HT1080 (cell line): ENCODE measurements at places on chromosomes 3 and 15.

DNA sequence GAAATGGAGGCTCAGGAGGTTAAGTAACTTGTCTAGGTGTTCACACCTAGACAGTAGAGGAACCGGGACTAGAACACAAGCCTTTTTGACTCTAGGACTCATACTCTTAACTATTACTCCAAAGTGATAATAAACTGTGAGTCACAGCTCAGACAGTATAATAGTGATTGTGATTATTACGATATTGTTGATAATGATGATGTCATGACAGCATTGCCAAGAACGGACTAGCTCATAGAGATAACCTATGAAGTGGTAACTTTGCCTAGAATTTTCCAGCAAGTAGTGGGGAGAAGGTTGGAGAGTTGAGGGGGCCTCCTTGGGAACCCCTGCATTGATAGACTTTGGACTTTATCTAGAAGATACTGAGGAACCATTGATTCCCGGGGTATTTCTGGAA, 34.0 kb downstream of the STARD5 start:
- DNase-seq, result no peak

GRCh38 chr3:155995525-155996370, 124.6 kb upstream of the KCNAB1 start:
- DNase-seq, result peak; percentile 48

- no peak for DNase-seq
Observed at GRCh38 chr3:75129101-75129500, 514.6 kb upstream of the CNTN3 start.

- peak; percentile 93 for DNase-seq
Observed at GRCh38 chr15:83323296-83323711, 38.8 kb upstream of the BNC1 start.

DNA sequence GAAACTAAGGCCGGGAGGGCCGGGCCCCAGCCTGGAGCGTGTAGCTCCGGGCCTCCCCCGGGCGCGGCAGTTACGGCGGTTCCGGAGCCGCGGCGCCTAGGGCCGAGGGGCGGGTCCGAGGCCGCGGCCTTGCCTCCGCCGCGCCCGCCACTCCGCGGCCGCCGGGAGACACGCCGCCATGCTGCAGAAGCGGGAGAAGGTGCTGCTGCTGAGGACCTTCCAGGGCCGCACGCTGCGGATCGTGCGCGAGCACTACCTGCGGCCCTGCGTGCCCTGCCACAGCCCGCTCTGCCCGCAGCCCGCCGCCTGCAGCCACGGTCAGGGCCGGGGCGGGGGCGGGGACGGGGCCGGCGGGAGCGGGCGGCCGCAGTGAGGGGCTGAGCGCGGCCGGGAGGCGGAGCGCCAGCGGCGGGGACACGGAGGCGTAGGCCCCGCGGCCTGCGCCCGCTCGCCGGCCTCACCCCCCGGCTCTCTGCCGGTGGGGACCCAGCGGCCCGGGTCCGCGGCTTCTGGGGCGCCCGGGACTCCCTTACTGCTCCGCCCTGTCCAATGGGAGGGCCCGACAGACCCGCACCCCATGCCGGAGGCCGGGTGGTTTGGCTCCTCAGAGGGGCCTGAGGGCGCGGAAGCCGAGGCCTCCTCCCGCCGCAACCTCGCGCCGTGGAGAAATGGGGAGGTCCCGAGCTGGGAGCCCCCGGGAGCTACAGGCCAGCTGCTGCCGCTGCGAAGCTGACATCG, at the start of gene DIS3L:
Gene DIS3L (plus strand): TSS at position 150 of the 738 bp plus-strand sequence. CDS start 29 bp downstream, at position 179.
- peak; percentile 46 for DNase-seq

DNA sequence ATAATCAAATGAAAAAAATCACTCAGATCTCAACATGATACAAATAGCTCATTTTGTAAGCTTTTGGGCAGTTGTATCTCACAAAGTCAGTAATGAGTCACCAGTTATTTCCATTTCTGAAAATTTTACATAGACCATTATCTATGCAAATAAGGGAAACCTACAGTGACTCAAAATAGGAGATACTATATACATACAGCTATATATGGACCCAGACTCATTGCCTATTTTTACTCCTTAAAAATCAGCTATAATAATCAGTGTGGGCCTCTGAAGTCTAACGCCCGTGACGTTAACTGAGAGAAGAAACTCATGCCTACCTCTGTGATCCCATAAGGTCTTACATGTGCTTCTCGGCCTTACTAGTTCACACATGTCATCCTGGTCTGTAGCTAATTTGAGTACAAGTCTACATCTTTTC, 31.6 kb downstream of the LRIG1 start:
- no peak for DNase-seq

GRCh38 chr3:171086914-171087313, 60.4 kb upstream of the SLC2A2 start:
- no peak for DNase-seq

DNA sequence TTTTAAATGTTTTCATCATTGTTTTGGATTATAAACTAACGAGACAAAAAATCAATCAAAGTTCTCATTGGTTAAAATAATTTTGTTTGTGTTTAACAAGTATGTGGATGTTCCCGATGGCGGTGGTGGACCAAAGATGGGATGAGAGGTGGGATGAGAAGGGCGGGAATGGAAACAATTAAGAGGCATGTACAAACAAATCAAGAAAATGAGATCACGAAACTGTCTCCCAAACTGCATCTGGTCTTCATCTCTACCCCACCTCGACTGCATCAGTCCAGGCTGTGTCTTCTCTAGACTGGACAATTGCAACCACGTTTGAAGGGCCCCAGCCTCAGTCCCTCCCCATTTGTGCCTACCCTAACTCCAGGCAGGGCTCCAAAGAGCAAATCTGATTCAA, 56.1 kb downstream of the SLC12A8 start:
- no peak for DNase-seq

GRCh38 chr15:38555686-38556334, 8.8 kb downstream of the RASGRP1 start:
- DNase-seq, result no peak

- no peak for DNase-seq
Observed at GRCh38 chr15:73108676-73109075, 56.4 kb downstream of the NEO1 start.

- peak; percentile 24 for DNase-seq
Observed at GRCh38 chr3:147361454-147362420, 44.6 kb downstream of the ZIC4 start.

DNA sequence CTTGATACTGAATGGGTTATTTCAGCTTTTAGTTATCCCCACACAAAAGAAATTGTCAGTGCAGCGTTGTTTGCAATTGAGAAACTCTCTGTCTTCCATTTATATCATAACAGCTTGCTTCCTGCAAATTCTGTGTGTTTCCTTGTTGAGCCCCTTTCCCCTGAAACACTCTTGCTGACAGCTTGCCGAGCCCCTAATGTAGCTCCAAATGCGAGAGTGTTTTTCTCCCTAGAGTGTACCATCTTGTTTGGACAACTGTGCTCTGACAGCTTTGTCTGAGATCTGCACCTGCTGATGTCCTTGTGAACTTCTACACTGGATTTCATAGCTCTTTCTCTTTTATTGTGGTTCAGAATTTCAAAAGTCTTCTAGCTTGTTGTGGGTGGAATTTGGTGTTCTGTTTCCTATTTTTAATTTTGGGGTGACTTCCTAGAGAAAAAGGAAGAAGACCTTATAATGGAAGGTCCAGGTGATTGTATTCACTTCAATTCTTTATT, 343.5 kb downstream of the PDCD6IP start:
- DNase-seq, result no peak

DNA sequence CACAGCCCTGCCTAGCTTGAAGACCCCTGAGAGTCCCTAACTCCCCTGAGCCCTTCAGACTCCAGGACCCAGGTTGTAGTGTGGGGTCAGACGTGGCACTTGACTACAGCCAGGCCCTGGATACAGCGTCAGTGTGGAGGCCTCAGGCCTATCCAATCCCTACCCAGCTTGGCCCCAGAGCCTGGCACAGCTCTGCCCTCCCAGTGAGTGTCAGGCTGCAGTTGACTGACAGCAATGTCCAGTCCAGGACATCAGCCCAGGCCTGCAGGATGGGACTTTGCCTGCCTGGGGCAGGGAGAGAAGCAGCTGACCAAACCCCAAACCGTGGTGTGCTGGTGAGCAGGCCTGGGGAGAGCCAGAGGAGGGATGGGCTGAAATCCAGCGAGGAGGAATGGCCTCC, 27.3 kb downstream of the KLF13 start:
- no peak for DNase-seq

DNA sequence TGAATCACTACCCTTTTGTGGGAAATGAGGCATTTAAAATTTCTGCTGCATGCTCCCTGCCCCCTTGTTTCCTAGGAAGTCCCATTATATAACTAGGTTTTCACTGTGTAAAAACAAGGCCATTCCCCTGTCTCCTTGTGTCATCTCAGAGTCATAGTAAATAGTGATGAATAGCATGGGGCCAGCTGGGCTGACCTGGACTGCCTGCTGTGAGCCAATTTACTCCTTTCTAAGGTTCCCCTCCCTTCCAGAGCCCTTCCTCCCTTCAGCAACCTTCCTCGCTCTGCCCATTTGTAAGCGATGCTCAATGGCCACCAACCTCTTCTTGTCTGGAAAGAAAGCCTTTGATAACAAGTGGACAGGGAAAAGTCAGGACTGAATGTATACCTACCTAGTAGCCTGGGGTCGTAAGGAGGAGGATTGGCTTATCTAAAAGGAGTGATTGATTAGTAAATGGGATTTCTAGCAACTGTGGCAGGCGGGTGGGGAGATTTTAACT, 11.7 kb downstream of the ITGA11 start:
- DNase-seq, result no peak

DNA sequence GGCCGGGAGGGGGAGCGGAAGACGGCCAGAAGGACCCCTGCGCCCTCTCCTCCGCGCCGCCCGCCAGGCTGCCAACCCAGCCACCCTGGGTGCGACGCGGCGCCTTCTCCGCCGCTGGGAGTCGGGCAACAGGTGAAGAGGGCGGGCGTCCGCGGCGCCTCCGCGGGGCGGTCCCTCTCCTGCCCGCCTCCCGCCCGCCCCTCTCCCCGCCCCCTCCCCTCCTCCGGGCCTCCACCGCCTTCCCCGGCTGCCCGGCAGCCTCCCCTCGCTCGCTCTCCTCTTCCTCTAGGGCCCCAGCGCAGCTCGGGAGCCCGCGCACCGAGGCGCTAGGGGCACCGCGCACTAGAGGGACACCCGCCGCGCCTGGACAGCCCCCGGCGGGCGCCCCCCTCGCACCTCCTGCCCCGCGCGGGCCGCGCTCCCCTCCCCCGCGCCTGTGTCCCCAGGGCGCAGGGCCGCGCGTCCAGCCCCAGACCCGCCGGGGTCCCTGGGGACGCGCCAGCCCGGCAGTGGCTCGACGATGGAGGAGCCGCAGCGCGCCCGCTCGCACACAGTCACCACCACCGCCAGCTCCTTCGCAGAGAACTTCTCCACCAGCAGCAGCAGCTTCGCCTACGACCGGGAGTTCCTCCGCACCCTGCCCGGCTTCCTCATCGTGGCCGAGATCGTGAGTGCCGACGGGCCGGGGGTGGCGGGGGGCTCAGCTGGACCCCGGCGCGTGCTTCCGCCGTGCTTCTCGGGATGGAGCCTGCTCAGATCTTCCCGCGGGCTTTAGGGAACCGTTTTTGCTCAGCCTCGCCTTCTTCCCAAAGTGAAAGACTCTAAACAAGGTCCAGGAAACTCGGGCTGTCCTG, at the start of gene CMTM8:
Gene CMTM8 (plus strand): TSS at position 228 of the 854 bp plus-strand sequence. CDS start 293 bp downstream, at position 521.
- peak; percentile 26 for DNase-seq

- no peak for DNase-seq
Observed at GRCh38 chr3:134105876-134106556, 76.3 kb upstream of the SLCO2A1 start.

GRCh38 chr3:184344579-184345316, 7.3 kb downstream of the FAM131A start:
- DNase-seq, result no peak

DNA sequence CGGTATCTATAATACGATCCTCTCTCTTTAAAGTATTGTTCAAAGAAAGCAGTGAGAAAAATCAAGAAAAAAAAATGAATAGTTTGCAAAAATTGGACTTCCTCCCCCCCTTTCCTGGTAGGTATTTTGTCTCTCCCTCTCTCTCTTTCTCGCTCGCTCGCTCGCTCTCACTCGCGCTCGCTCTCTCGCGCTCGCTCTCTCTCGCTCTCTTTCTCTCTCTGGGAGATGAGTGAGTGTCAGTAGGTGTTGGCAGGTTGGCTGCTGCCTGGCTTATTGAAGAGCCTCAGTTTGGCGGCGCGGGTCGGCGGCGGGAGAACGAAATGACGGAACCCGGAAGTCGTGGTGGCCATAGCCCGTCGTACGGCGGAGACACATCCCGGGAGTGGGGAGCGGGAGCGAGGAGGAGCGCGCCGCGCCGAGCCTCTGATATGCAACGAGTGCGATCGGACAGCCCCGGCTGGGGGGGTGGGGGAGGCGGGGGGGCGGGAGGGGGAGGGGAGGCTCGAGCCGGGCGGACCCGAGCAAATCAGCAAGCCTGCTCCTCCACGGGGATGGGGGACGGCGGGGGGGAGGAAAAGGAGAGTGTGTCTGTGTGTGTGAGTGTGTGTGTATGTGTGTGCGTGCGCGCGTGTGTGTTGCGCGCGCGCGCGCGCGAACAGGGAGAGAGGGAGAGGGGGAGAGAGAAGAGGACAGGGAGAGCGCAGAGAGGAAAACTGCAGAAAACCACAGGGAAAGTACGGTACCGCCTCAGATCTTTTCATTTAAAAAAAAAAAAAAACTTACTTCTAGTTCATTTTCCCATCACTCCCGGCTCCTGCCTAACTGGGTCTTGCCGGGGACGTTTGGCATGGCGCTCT, at the start of gene MEIS2:
Gene MEIS2 (minus strand): TSS at position 441 of the 857 bp plus-strand sequence. CDS start 1,083 bp downstream, outside the sequence.
- DNase-seq, result peak; percentile 86

- DNase-seq, result peak; percentile 15
Observed at GRCh38 chr3:11757441-11757875, 89.2 kb downstream of the TAMM41 start.

GRCh38 chr15:32918547-32918946, 200.7 kb downstream of the GREM1 start:
- DNase-seq, result no peak

GRCh38 chr3:186849374-186849975, 7.0 kb downstream of the ADIPOQ start:
- DNase-seq, result peak; percentile 74

GRCh38 chr15:85849946-85850345, 55.2 kb upstream of the KLHL25 start:
- no peak for DNase-seq

- no peak for DNase-seq
Observed at GRCh38 chr3:121913305-121913990, 19.2 kb downstream of the SLC15A2 start.

- no peak for DNase-seq
Observed at GRCh38 chr3:55654123-55654760, 167.1 kb upstream of the WNT5A start.

DNA sequence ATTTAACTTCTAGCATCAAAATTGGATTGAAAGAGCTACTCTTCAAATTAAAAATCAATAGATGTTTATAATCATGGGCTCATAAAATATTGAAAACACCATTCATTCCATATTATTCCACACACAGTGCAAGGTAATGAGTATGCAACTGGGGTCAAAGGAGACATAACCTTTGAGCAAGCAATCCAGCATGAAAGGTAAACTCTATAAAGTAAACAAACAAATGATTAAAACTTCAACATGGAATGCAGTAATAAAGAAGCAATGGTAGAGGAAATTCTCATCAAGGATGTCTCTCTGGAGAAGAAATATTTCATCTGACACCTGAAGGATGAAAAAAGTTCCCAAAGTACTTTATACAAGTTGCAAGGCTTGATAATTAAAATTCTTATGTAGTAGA, 25.8 kb downstream of the MECOM start:
- no peak for DNase-seq
